ENCODE measurements at places on chromosomes 5 and 9.

GRCh38 chr5:1545805-1546355 lies 22.1 kb upstream of the LPCAT1 start:
- no peak for DNase-seq

- DNase-seq = peak; percentile 15
Measured at GRCh38 chr9:21081999-21082398, 4.3 kb upstream of the IFNB1 start.

GRCh38 chr9:13480693-13481092 lies 201.2 kb upstream of the MPDZ start:
- no peak for DNase-seq

GRCh38 chr9:13557746-13558145 lies 278.3 kb upstream of the MPDZ start:
- DNase-seq = no peak

GRCh38 chr5:181111010-181111409 lies 20.0 kb downstream of the OR2V1 start:
- no peak for DNase-seq

GRCh38 chr5:1668141-1668721 lies 131.4 kb downstream of the MRPL36 start:
- peak; percentile 46 for DNase-seq

- DNase-seq = no peak
Measured at GRCh38 chr9:133389025-133389557, 12.9 kb downstream of the STKLD1 start.

GRCh38 chr5:36724467-36725332 lies 118.3 kb downstream of the SLC1A3 start:
- DNase-seq = peak; percentile 58

DNA sequence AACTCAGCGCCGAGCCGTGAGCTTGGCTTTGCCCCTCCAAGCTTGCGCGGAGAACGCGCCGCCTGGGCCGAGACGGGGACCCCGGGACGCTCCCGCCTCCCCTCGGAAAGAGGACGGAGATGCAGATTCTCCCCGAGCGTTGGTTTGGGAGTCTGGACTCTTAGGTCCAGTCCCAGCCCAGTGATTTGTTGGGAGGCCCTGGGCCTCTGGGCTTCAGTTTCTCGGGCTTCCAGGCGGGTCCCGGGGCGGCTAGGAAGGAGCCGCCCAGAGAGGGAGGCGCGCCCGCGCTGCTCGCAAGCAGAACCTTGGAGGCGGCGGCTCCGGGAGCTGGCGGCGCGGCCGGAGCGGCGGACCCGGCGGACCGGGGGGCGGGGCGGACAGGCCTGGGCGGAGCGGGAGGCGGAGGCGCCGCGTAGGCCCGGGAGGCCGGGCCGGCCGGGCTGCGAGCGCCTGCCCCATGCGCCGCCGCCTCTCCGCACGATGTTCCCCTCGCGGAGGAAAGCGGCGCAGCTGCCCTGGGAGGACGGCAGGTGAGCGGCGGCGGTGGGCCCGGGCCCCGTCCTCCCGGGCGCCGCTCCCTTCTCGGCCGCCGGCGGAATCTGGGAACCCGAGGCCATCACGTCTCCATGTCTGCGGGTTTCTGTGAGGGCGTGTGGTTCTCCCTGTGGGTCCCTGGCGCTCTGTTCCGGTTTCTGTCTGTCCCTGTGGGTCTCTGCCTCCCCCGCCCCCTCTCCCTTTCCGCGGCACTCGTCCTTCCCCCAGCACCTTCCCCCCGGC lies at the start of gene B4GALT7:
B4GALT7 (plus strand) TSS at position 402 of the 777 bp plus-strand sequence; CDS start at position 481, 79 bp downstream.
- peak; percentile 82 for DNase-seq

DNA sequence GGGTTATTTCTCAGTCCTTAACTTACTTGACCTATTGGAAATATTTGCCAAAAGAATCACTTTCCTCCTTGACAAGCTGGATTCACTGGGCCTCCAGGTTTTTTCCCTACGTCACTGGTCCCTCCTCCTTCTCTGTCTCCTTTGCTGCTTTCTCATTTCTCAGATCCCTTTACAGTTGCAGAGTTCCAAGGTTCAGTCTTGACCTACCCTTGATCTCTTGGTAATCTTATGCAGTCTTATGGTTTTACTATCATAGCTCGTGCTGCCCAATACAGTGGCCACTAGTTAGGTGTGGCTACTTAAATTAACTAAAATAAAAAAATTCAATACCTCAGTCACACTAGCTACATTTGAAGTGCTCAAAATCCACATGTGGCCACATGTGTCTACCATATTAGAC lies 11.4 kb downstream of the SLC38A9 start:
- no peak for DNase-seq

DNA sequence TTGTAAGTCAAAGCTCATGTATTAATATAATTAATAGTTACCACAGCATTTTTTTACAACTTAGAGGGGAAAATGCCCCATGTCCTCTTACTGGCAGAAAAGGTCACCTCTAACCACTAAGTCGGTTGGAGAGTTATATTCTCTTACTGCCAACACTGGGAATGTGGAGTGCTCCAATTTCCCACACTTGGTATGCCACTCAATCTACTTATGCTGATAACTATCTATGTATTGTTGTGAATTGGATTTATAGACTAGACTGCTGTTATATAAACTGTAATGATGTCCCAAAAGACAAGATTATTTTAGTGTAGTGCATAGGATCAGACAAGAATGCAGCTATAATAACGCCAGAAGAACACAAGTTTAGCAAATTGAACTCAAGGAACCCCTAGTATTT lies 2385.2 kb upstream of the C9orf72 start:
- DNase-seq = no peak

GRCh38 chr9:84557751-84558150 lies 111.8 kb upstream of the NTRK2 start:
- no peak for DNase-seq

GRCh38 chr5:81045389-81045807 lies 85.2 kb downstream of the RASGRF2 start:
- no peak for DNase-seq

GRCh38 chr5:75524071-75524470 lies 12.4 kb downstream of the POLK start:
- DNase-seq = peak; percentile 7

- DNase-seq = no peak
Measured at GRCh38 chr9:106467113-106467864, 395.7 kb upstream of the ZNF462 start.

DNA sequence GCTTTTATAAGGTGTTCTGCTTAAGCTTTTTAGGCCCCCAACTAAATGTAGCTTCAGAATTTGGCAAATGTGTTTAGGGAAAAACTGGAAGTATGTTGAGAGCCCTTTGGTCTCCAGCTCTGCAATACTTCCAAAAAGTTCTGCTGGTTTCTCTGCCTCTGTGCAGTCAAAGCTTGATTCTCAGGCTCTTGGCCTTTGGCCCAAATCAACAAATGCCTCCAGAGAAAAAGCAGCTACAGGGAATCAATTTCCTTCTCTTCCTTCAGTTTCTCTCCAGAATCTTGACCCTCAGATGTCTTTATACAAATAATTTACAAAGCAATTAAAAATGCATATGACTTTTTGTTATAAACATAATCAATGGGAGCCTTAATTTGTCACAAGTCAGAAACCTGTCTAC lies 235.7 kb downstream of the COMMD10 start:
- no peak for DNase-seq

- DNase-seq = no peak
Measured at GRCh38 chr5:151357792-151358191, 10.4 kb upstream of the SLC36A2 start.

- no peak for DNase-seq
Measured at GRCh38 chr5:34718516-34718915, 62.4 kb downstream of the RAI14 start.

- DNase-seq = no peak
Measured at GRCh38 chr9:72150661-72151060, 1.4 kb downstream of the GDA start.

- DNase-seq = no peak
Measured at GRCh38 chr5:137233726-137234125, 265.4 kb downstream of the SPOCK1 start.

DNA sequence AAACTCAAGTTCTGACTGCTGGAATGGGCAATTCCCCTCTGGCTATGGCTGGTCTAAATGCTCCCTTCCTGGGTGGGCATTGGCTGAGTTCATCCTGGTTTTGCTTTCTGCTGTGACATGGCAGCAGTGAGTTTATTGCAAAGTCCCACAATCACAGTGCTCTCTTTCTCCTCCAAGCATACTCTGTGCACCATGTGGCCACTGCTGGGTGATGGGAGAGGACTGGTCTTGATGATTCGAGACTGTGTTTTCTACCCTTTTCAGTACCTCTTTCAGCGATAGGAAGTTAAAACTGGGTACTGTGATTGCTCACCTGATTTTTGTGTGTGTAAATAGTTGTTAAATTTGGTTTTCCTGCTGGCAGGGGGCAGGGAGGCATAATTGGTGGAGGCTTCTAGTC lies 49.7 kb downstream of the FER start:
- DNase-seq = no peak

- no peak for DNase-seq
Measured at GRCh38 chr5:167582283-167582682, 709.2 kb upstream of the WWC1 start.

- no peak for DNase-seq
Measured at GRCh38 chr9:110555551-110556331, 23.8 kb downstream of the SVEP1 start.
